ENCODE measurements at places on chromosomes 12 and 14.

DNA sequence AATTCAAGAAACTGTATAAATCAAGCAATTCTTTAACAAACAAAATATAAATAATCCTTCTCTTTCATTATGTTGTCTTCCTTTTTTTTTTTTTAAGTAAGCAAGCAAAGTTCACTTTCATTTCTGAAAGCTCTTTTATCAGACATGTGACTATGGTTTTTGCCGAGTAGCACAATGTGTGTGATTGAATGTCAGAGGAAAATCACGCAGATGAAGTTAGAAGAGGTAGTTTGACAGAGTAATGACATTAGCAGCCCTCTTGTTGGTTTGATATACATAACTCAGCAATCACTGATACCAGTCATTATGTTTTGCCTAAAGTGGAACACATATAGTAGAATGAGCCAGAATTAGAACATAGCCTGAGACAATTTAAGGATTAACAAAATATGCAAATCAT, 19.0 kb downstream of the ALX1 start:
- DNase-seq: no peak

DNA sequence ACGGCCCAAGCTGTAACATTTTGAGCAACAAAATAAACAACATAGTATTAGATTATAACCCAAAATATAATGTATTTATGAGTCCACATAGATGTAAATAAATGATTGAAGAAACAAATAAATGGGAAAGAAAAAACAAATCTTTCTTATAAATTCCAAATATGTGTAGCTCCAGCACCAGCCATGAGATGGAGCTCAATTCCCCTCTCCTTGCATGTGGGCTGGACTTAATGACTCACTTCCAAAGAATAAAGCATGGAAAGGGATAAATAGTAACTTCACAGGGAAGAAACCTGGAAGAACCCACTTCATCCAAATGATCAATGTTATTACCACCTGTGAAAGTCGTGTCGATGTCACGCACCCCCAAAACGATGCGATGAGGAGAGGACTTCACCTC, 158.8 kb downstream of the RPAP3 start:
- DNase-seq: no peak

- no peak for DNase-seq
These were observed 180.9 kb downstream of the SRGAP1 start for GRCh38 chr12:64025174-64025958.

GRCh38 chr14:60485598-60486251, at the start of gene C14orf39:
Gene C14orf39 (minus strand): TSS chr14:60486063. CDS start chr14:60485078, 985 bp downstream.
- DNase-seq: no peak

GRCh38 chr14:75091251-75091650, 21.8 kb downstream of the ZC2HC1C start:
- no peak for DNase-seq

DNA sequence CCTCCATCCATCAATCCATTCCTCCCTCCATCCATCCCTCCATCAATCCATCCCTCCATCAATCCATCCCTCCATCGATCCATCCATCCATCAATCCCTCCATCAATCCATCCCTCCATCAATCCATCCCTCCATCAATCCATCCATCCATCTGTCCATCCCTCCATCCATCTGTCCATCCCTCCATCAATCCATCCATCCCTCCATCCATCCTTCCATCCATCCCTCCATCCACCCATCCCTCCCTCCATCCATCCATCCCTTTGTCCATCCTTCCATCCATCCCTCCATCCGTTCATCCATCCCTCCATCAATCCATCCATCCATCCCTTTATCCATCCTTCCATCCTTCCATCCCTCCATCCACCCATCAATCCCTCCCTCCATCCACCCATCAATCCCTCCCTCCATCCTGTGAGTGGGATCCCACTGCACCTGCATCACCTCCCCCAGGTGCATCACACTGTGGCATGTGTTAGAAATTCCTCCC, 338.1 kb upstream of the SFSWAP start:
- DNase-seq: no peak

GRCh38 chr12:51471111-51471864, 46.7 kb downstream of the SLC4A8 start:
- DNase-seq: no peak

DNA sequence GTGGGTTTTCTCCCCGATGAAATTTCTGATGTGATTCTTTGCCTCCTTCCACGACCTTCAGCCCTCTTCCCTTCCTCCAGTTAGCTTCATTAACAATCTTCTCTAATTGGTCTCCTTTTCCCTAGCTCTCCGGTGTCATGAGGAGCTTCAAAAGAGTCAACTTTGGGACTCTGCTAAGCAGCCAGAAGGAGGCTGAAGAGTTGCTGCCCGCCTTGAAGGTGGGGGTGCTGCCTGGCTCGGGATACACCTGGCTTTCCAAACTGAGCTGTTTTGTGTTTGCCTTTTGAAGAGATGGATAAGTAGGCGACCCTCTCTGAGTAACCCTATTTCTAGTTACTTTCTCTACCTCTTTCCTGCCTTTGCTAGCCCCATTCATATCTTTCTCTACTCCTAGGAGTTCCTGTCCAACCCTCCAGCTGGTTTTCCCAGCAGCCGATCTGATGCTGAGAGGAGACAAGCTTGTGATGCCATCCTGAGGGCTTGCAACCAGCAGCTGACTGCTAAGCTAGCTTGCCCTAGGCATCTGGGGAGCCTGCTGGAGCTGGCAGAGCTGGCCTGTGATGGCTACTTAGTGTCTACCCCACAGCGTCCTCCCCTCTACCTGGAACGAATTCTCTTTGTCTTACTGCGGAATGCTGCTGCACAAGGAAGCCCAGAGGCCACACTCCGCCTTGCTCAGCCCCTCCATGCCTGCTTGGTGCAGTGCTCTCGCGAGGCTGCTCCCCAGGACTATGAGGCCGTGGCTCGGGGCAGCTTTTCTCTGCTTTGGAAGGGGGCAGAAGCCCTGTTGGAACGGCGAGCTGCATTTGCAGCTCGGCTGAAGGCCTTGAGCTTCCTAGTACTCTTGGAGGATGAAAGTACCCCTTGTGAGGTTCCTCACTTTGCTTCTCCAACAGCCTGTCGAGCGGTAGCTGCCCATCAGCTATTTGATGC, 797 bp downstream of the ESPL1 start:
- DNase-seq: no peak

- DNase-seq: no peak
These were observed 92.9 kb downstream of the KCNC2 start for GRCh38 chr12:75116646-75117198.

DNA sequence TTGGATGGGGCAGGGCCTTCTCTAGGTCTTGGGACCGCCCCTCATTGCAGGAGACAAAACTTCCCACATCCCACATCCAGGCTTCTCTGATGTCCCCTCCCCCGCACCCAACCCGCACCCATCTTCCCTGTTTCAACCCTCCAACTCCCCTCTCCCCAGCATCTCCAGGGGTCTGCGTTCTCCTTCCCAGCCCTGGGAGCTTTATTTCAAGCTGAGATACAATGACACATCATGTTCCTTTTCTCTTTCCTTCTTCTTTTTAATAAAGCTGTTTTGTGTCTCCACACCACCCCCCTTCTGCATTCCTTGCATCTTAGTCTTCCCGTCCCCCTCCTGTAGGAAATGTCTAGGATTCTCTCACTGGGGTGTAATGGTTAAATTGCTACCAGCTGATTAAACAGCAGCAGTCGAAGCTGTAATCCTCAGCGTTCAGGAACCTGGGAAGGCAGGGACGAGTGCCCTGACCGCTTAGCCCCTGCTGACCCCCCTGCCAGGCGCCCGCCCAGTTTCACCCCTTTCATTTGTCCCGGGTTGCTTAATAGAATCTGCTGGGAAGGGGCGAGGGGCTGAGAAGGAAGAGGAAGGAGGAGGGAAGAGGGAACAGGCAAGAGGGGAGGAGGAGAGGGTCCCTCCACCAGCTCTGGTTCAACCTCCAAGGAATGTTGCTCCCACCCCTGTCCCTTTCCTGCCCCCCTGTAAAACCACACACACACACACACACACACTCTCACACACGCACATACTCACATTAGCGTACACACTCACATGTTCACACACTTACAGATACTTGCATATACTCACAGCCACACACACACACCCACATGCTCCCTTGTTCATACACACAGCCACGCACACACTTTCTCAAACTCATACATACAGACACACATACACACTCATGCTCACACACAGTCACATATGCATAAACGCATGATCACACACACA, 104.5 kb upstream of the MED13L start:
- no peak for DNase-seq

GRCh38 chr14:103196716-103197115, 73.5 kb downstream of the TNFAIP2 start:
- no peak for DNase-seq

GRCh38 chr14:49975276-49975675, 82.4 kb downstream of the ARF6 start:
- DNase-seq: no peak
